ENCODE measurements at places on chromosomes 4 and X.

GRCh38 chrX:30888526-30889146 is 418 bp downstream of the TAB3 start:
- DNase-seq: no peak

GRCh38 chrX:99572711-99573110 is 837.4 kb downstream of the PCDH19 start:
- DNase-seq: no peak

- DNase-seq: no peak
These were observed 73.8 kb downstream of the FBXW7 start for GRCh38 chr4:152462047-152462446.

DNA sequence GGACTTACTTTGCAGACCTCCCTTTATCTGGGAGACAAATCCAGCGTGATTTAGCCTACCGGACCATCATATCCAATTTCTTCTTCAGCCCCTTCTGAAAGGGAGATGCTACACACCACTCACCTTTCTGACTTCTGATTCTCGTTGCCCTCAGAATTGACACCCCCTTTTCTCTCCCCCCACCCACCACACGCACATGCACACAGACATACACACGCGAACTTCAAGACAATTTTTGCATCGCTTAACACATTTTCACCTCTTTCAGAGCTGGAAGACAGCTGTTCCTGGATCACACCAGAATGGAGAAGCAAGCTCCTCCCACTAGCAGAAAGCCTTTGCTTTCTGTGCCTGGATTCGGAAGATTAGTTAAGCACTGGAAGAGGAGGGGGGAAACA is 1.0 kb upstream of the SNCA start:
- DNase-seq: no peak

GRCh38 chrX:41478381-41478911 is 31.3 kb downstream of the NYX start:
- no peak for DNase-seq

GRCh38 chr4:56786955-56787354 is 34.5 kb downstream of the SPINK2 start:
- no peak for DNase-seq

DNA sequence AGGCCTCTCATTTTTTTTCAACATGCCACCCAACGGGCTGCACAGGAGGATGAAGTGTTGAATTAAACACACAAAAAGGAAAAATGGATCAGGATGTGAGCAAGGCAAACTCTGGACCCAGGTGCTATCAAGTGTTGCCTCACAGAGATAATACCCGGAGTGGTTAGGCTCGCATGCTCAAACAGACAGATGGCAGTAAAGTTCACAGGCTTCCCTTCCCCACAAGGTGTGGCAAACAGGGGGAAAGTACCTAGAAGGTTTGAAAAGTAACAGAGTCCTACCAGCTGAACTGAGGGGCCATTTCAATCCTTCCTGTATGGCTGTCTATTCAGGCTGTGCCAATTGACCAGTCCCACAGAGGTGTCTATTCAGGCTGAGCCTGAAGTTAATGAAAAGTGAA is 123.9 kb upstream of the GC start:
- no peak for DNase-seq

- DNase-seq: no peak
These were observed 12.7 kb downstream of the ACOX3 start for GRCh38 chr4:8427761-8428287.

- no peak for DNase-seq
These were observed 46.9 kb upstream of the TAB3 start for GRCh38 chrX:30935985-30936384.

- no peak for DNase-seq
These were observed 47.0 kb downstream of the SNX25 start for GRCh38 chr4:185256446-185256845.

- DNase-seq: no peak
These were observed 1.9 kb downstream of the UBL4A start for GRCh38 chrX:154484255-154485149.

GRCh38 chrX:147781844-147782243 is 129.9 kb upstream of the FMR1 start:
- no peak for DNase-seq

DNA sequence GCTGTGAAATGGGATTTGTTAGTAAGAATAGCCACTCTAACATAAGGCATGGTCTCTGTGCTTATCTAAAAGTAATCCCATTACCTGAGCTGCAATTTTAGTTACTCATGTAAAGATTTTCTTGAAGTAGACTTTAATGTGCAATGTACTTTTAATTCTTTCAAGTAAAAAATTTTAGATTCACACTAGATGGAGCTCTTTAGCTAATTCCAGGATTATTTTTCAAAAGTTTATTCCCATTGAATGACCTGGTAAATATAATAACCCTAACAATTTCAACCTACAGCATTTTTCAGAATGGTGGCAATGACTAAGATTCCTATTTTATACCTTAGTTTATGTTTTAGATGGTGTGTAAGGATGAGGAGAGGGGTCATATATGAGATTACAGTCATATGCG is 18.1 kb downstream of the USP38 start:
- no peak for DNase-seq

GRCh38 chr4:1355378-1355777 is 8.4 kb downstream of the UVSSA start:
- DNase-seq: no peak

- DNase-seq: no peak
These were observed 31.6 kb downstream of the TMEM31 start for GRCh38 chrX:103742339-103742738.

GRCh38 chr4:109969087-109969486 is 56.4 kb downstream of the EGF start:
- no peak for DNase-seq
